Osteoblast (primary cell): ENCODE measurements at places on chromosomes 13 and 19. TPM values are rescaled to one million over a fixed set of nuclear protein-coding genes. Genes with fewer than 3 reads are reported as not detected.

DBP gene
- 14.5 and 18.3 TPM in 2 replicates for total RNA-seq

ZNF229 gene
- total RNA-seq, result 9.4 and 11.8 TPM in 2 replicates

SHC2 gene
- 0.36 and 1.5 TPM in 2 replicates for total RNA-seq

RDH8 gene
- not detected in 2 replicates for total RNA-seq

CEACAM16 gene
- total RNA-seq, result under 0.01 TPM in 1 of 2 replicates, not detected in the other

ZNF888 gene
- total RNA-seq, result 4.7 and 5.0 TPM in 2 replicates

APOC1 gene
- total RNA-seq, result 1.2 and 1.4 TPM in 2 replicates

KLK2 gene
- total RNA-seq, result not detected in 2 replicates

FOXA3 gene
- total RNA-seq, result not detected in 2 replicates

NFILZ gene
- total RNA-seq, result not detected in 2 replicates

SELENOV gene
- not detected in 2 replicates for total RNA-seq

OVOL3 gene
- not detected in 2 replicates for total RNA-seq

CLEC4M gene
- total RNA-seq, result not detected in 2 replicates
